Gastrocnemius medialis (tissue), 4 donors: ENCODE measurements at places on chromosomes 1 and 21.
A peak's percentile ranks its signal among the peaks of the same experiment; 100 is the strongest.

GRCh38 chr1:100400404-100400803 lies 48.1 kb downstream of the CDC14A start:
- no peaks in the 10 kb centered on the region for H3K36me3 ChIP-seq
- H3K27me3 ChIP-seq: no peaks in the 10 kb centered on the region
- peak; percentile 26 for DNase-seq
- peak overlapping the region; percentile 32 for H3K27ac ChIP-seq
- no peaks in the 10 kb centered on the region for H3K4me1 ChIP-seq

DNA sequence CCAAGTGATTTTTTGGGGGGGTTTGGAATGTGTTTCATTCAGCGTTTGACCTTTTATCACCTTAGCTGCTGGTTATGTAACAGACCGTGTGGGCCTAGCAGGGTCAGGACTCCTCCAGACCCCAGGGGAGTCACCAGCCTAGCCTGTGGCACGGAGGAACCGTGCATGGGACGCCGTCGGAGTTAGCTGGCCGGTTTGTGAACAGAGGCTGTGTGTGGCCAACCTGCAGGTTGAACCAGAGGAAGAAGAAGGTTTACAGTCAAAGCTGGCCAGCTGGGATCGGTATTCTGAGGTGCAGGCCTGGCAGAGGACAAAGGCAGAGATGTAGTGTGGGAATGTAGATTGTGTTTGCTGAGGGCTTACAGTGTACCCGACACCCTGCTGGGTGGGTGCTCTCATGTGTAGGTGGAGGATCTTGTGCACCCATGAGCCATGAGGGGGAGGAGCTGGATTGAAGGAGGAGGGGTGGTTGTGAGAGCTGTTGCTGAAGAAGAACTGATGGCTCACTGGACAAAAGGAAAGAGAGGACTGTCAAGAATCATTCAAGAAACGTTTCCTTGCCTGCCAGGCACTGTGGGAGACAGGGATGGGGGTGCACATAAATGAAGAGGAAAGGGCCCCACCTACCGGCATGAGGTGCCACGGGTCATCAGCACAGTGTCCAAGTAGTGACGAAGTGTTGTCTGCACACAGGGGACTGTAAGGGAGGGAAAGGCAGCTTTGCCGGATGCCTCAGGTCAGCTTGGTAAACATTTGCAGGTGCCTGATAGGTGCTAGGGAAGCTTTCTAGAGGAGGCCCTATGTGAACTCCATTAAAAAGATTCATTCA lies 40.0 kb upstream of the PWP2 start:
- H3K36me3 ChIP-seq: no peaks in the 10 kb centered on the region
- H3K4me3 ChIP-seq: no peak overlapping the region
- DNase-seq: no peak
- no peaks in the 10 kb centered on the region for H3K27me3 ChIP-seq
- H3K27ac ChIP-seq: no peak overlapping the region

DNA sequence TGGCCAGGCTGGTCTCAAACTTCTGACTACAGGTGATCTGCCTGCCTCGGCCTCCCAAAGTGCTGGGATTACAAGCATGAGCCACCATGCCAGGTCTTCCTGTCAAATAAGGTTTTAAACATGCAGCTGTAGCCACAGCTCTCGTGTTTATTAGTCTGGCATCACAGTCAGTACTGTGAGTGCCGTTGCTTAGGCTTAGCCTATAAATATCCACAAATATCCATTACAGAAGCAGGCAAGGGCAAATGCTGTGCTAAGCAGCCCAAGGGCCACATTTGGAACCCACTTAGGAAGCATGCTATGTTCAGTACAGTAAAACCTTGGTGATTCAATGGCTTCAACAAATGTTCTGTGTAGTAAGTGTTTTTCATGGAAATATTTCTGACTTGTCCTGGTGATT lies 75.9 kb downstream of the KIF1B start:
- peaks cover 61% of the 10 kb centered on the region for H3K4me1 ChIP-seq
- no peaks in the 10 kb centered on the region for H3K27me3 ChIP-seq
- H3K4me3 ChIP-seq: no peak overlapping the region
- H3K27ac ChIP-seq: peak overlapping the region; percentile 83
- H3K36me3 ChIP-seq: no peaks in the 10 kb centered on the region

DNA sequence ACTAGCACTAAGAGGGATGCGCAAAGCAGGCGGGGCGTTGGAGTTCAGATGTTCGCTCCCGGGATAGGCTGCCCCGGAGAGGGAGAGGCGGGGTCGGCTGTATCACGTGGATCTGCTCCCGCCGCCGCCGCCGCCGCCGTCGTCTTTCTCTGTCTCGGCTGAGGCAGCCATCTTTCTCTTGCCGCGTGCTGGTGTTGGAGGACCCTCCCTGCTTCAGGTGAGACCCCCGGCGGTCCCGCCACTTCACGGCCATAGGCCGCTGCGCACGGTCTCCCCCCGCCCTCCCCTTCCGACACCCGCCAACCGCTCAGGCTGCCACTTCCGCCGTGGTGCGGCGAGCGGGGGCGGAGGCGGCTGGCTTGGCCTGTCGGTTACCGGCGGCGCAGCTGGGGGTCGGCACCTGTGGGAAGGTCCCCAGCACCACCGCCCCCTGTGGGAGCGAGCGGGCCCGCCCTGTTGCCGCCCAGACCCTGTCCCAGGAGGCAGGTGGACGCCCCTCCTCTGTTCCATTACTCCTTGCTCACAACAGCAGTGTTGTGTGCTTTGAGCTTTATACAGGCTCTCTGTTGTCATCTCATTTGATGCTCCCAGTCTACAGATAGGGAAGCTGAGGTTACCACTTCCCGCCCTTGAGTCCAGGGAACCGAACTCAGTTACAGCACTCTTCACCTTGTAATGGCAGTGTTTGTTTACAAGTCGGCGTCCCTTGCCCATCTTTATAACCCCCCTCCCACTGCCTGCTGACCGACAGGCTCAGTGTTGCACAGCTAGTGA lies at the start of gene BTF3L4:
Gene BTF3L4, plus strand, starts transcription at position 133 of the 774 bp plus-strand sequence. CDS start 3,553 bp downstream, outside the sequence.
- peak; percentile 96 for DNase-seq
- H3K4me3 ChIP-seq: peak within 1 kb of the TSS; percentile 87
- no peaks in the 10 kb centered on the region for H3K27me3 ChIP-seq

- no peaks in the 10 kb centered on the region for H3K4me1 ChIP-seq
- no peaks in the 10 kb centered on the region for H3K36me3 ChIP-seq
- no peak overlapping the region for H3K4me3 ChIP-seq
- no peak for DNase-seq
Observed at GRCh38 chr1:35210321-35211119, 17.6 kb upstream of the SFPQ start.

DNA sequence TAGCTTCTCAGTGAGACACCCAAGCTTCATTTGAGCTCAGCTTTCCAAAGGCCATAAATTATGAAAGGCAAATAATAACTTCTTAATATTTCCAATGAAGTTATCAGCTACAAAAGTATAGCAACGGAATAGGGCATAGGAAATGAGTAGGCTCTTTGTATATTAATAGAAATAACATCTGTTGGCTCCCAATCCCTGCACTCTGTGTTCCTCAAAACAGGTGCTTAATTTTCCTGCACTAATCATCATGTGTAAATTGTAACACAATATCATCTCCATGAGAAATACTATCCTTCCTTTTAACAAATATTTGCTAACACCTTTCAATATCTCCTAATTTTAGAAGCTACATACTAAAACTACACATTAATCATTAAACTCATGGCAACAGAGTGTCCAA lies 19.2 kb upstream of the IFI44L start:
- no peaks in the 10 kb centered on the region for H3K36me3 ChIP-seq
- no peak for DNase-seq
- H3K27ac ChIP-seq: no peak overlapping the region
- no peaks in the 10 kb centered on the region for H3K27me3 ChIP-seq

- no peaks in the 10 kb centered on the region for H3K4me1 ChIP-seq
- no peaks in the 10 kb centered on the region for H3K36me3 ChIP-seq
- no peak overlapping the region for H3K27ac ChIP-seq
- no peaks in the 10 kb centered on the region for H3K27me3 ChIP-seq
- no peak for DNase-seq
Observed at GRCh38 chr1:13661539-13661938, 38.4 kb upstream of the PRDM2 start.

DNA sequence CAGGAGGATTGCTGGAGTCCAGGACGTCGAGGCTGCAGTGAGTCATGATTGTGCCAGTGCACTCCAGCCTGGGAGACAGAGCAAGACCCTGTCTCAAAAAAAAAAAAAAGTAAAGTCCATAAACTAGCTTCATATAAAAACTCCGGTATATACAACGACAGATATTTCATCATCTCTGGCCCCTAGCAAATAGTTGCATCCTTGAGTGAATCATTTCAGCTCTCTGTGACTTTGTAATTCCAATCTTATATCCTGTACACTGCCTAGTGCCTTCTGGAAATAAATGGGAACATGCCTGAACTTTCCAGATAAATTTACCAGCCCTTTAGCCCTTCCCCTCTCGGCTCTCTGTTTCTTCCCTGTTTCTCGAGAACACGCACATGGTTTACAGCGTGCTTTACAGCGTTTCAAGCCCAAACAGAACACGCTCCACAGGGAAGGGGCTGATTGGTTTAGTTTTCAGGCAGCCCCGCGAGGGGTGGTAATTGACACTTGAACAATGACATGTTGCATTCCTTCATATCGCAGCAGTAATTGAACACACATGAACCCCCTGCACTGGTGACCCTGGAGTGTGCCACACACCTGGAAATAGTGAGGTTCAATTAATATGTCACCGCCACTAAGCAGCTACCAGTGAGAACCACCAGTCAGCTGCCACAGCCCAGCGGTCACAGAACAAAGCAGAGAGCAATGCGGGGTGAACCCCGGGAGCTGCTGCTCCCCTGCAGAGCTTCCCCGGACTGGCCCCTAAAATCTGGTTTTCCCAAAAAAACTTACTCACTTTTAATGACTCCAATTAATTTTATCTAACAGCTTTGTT lies 35.7 kb upstream of the SIM2 start:
- H3K27me3 ChIP-seq: no peaks in the 10 kb centered on the region
- H3K36me3 ChIP-seq: no peaks in the 10 kb centered on the region
- no peak overlapping the region for H3K27ac ChIP-seq

GRCh38 chr21:34166468-34166867 lies 93.1 kb downstream of the MRPS6 start:
- H3K27me3 ChIP-seq: no peaks in the 10 kb centered on the region
- H3K4me3 ChIP-seq: no peak overlapping the region
- H3K27ac ChIP-seq: no peak overlapping the region
- no peak for DNase-seq
- H3K4me1 ChIP-seq: no peaks in the 10 kb centered on the region

GRCh38 chr1:228289996-228290881 lies 82.4 kb downstream of the OBSCN start:
- DNase-seq: no peak
- H3K27me3 ChIP-seq: no peaks in the 10 kb centered on the region
- no peaks in the 10 kb centered on the region for H3K4me1 ChIP-seq
- H3K4me3 ChIP-seq: no peak overlapping the region
- peak overlapping the region; percentile 41 for H3K27ac ChIP-seq

- no peaks in the 10 kb centered on the region for H3K36me3 ChIP-seq
- DNase-seq: no peak
- H3K27me3 ChIP-seq: no peaks in the 10 kb centered on the region
- H3K4me3 ChIP-seq: no peak overlapping the region
Observed at GRCh38 chr1:199422206-199422605, 605.3 kb upstream of the NR5A2 start.

DNA sequence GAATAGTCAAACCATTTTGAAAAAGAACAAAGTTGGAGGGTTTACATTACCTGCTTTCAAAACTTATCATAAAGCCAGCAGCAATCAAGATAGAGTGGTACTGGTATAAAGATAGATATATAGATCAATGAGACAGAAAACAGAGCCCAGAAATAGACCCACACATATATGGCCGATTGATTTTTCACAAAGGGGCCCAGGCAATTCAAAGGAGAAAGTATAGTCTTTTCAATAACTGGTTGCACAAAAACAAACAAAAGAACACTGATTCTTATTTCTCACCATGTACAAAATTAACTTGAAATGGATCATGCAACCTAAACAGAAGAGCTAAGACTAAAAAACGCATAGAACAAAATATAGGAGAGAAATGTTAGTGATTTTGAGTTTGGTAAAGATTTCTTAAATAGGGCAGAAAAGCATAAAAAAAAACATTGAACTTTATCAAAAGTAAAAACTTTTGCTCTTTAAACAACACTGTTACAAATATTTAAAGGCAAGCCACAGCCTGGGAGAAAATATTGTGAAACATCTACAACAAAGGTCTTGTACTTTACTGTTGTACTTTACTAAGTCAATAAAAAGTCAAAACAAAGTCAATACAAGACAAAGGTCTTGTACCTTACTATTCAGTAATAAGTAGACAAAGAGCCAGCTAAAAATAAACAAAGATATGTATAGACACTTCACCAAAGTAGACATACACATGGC lies 50.2 kb downstream of the ST3GAL3 start:
- DNase-seq: no peak
- no peaks in the 10 kb centered on the region for H3K27me3 ChIP-seq
- H3K4me1 ChIP-seq: peaks cover 13% of the 10 kb centered on the region
- H3K36me3 ChIP-seq: no peaks in the 10 kb centered on the region
- H3K27ac ChIP-seq: no peak overlapping the region

DNA sequence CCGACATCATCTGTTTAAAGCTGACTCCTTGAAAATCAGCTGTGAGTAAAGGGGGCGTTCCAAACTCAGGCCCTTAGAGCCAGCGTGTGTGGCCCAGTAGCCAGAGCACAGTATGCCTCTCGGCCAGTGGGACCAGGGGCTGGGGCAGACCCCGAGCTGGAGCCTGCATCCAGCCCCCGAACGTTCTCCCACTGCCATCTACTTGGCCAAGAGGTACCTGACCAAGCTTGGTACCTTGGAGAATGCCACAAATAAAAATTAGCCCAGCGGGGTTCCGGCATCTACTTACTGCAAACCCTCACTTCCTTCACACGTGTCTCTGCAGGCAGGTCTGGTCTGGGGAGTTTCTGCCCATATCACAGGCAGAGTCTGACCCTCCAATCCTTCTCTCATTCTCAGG lies 56.7 kb upstream of the COL6A2 start:
- H3K27me3 ChIP-seq: no peaks in the 10 kb centered on the region
- no peaks in the 10 kb centered on the region for H3K36me3 ChIP-seq
- H3K4me3 ChIP-seq: no peak overlapping the region
- no peak overlapping the region for H3K27ac ChIP-seq
- no peaks in the 10 kb centered on the region for H3K4me1 ChIP-seq
- no peak for DNase-seq

DNA sequence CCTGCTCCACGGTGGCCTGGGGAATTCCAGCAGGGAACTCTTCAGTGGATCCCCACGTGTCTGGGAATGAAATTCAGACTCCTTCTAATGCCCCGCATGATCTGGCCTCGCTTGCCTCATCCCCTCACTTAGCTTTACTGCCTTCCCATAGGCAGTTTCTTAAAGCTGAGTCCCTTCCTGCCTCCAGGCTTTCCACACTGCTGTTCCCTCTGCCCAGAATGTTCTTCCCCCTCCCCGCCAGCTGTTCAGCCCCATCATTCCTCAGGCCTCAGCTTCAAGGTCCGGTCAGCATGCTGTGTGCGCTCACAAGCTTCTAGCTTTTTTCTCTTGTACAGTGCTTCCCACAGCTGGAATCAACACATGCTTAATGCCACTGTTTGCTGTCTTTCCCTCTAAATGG lies 54.9 kb upstream of the WASF2 start:
- H3K4me1 ChIP-seq: peaks cover 66% of the 10 kb centered on the region
- no peak for DNase-seq
- H3K4me3 ChIP-seq: no peak overlapping the region
- H3K27me3 ChIP-seq: no peaks in the 10 kb centered on the region
- peak overlapping the region; percentile 100 for H3K27ac ChIP-seq
